ENCODE measurements at places on chromosomes 11 and 22.

DNA sequence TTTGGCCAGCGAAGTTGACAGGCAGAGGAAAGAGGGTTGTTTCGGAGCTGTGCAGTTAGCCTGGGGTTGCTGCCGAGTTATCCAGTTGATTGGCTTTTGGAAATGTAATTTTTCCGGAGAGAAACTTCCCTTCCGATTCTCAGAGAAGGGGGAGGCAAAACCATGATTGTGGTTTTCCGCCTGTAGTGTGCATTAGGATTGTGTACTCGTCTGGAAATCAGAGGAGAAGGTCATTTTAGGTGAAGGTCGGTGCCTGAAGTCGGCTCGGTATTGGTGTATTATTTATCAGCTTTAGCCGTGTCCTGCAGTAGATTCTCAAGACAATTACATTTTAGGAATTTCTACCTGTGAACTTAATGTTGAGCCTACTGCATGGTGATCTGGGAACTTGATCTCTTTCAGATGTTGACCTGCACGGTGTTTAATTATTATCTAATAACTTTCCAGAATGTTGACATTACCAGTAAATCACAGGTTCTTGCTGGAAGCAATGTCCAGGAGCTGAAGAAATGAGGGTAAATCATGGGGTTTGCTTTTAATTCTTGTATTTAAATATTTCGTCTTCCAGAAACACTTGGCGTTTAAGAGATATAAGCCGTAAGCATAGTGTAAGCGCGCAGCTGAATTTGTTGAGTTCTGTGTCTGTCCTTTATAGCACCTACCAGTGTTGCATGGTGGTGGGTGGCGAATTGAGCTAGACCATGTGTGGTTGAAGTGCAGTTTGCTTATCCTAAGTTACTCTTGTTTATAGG lies 1.3 kb downstream of the ARHGEF12 start:
- no peak for DNase-seq

DNA sequence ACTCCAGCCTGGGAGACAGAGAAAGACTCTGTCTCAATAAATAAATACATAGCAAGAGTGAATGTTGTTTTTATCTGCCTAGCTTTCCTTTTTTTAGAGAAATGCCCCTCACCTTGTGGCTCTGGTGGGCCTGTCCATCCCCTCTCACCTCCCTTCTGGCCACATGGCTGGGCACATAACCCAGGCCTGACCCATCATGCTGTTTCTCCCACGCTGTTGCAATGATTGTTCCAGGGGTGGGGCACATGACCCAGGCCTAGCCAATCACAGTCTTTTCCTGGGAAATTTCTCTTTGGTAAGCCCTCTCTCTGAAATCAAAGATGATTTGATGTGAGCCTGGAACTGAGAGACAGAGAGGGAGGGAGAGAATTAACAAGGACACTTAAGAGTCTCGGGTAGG lies 5.5 kb upstream of the CYTH4 start:
- DNase-seq: no peak

DNA sequence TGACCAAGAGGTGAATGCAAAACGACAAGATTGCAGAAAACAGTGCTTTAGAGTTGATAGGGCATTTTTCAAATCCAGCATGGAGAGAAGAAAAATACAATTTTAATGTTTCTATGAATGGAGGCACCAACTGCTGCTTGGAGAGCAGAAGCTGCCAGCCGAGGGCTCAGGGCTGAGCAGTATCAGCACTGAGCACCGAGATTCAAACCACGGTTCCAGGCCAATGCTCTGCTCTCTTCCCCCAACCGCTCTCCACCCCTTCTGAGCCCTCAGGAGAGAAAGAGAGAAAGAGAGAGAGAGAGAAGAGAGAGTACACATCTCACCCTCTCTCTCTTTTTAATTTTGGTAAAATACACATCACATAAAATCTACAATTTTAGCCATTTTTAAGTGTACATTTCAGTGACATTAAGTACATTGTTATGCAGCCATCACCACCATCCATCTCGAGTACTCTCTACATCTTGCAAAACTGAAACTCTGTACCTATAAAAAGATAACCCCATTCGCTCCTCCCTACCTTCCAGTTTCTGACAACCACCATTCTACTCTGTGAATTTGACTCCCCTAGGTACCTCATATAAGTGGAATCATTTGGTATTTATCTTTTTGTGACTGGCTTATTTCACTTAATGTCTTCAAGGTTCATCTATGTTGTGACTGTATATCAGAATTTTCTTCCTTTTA lies 333.3 kb downstream of the MIAT start:
- no peak for DNase-seq

GRCh38 chr11:36500315-36500721 lies 9.8 kb downstream of the TRAF6 start:
- DNase-seq: peak; percentile 37

DNA sequence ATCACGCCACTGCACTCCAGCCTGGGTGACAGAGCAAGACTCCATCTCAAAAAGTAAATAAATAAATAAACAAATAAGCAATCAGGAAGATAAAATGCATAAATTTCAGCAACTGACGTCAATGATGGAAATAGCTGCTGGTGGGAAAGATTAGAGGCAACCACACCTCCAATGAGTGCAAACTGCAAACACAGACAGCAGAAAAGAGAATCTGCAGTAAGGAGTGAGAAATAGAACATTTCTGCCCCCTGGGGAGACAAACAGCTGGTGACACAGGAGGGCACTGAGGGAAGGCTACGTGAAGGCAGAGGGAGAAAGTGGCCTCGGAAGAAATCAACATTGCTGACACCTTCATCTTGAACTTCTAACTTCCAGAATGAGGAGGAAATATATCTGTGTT lies 6.5 kb downstream of the PI4KA start:
- DNase-seq: no peak

GRCh38 chr11:3224401-3225057 lies 5.9 kb upstream of the MRGPRG start:
- no peak for DNase-seq

DNA sequence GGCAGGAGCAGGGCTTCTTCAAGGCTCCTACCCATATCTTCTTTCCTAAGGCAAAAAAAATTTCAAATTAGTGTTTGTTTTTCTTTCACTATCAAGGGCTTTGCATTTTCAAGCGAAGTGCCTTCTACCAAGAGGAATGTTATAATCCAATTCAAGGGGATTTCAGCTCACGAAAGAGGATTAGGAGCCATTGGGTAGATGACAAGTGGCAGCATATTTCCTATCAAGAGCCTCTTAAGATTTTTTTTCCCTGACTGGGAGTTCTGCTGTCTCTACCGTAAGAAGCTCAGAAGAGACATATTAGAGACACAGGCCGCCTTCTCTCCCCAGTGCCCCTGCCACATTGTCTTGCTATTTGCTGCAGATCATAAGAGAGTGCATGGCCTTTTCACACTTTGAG lies 55.9 kb upstream of the BMAL1 start:
- DNase-seq: no peak

Measured in brain pericyte (primary cell).